Hematopoietic multipotent progenitor cell treated with erythropoietin and hydrocortisone succinate and interleukin-3 and kit ligand, for 17 days (in vitro differentiated cells): ENCODE measurements at places on chromosomes 5 and 9.

- DNase-seq, result no peak
These were observed 180.4 kb downstream of the GAS1 start for GRCh38 chr9:86766912-86767311.

DNA sequence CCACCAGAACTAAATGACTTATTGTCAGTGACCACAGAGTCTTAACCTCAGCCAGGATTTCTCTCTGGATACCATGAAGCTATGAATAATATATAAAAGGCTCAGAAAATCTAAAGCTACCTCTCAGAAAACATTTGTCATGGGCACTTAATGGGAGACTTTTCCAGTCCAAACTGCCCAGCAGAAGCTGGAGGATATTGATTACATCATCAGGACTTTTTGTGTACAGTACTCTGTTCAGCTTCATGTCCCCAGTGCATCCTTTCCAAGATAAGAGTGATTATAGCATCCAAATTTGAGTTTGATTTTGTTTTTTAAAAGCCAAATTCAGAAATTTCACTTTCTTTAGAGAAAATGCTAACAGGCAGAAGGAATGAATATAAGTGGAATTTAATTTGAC lies 123.9 kb upstream of the C6 start:
- no peak for DNase-seq

GRCh38 chr5:149310947-149311658 lies 34.2 kb upstream of the GRPEL2 start:
- no peak for DNase-seq

- DNase-seq, result no peak
These were observed 234.9 kb upstream of the ACTBL2 start for GRCh38 chr5:57717555-57717954.
